ENCODE measurements at places on chromosomes 6 and 20.

- no peak for DNase-seq
Measured at GRCh38 chr20:46056027-46056833, 27.2 kb downstream of the SLC12A5 start.

- DNase-seq, result no peak
Measured at GRCh38 chr6:99589290-99589672, 17.4 kb upstream of the PRDM13 start.

GRCh38 chr6:74128536-74128935, 432.5 kb downstream of the CD109 start:
- DNase-seq, result no peak

DNA sequence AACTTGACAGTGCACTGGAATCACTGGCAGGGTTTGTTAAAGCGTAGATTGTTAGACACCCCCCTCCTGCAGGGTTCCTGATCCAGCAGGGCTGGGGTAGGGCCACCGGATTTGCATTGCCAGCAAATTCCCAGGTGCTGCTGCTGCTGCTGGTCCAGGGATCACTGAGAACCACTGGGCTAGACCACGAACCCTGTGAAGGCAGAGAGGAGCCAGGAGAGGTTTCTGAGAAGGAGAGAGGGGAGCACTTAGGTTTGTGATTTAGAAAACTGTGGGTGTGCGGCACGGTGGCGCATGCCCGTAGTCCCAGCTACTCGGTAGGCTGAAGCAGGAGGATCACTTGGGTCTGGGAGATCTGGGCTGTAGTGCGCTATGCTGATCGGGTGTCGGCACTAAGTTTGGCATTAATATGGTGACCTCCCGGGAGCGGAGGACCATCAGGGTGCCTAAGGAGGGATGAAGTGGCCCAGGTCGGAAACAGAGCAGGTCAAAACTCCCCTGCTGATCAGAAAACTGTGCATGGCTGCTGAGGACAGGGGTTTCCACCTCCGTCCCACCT, 53.6 kb upstream of the FAM83D start:
- DNase-seq, result no peak

GRCh38 chr6:35141007-35141655, at the start of gene TCP11:
TCP11 (minus strand) TSS chr6:35141339; CDS start chr6:35140870, 469 bp downstream.
- no peak for DNase-seq

- DNase-seq, result no peak
Measured at GRCh38 chr6:14170128-14170527, 52.6 kb downstream of the CD83 start.

- no peak for DNase-seq
Measured at GRCh38 chr20:63503524-63503923, 4.6 kb upstream of the EEF1A2 start.

GRCh38 chr6:35173427-35174087, 32.4 kb upstream of the TCP11 start:
- no peak for DNase-seq

DNA sequence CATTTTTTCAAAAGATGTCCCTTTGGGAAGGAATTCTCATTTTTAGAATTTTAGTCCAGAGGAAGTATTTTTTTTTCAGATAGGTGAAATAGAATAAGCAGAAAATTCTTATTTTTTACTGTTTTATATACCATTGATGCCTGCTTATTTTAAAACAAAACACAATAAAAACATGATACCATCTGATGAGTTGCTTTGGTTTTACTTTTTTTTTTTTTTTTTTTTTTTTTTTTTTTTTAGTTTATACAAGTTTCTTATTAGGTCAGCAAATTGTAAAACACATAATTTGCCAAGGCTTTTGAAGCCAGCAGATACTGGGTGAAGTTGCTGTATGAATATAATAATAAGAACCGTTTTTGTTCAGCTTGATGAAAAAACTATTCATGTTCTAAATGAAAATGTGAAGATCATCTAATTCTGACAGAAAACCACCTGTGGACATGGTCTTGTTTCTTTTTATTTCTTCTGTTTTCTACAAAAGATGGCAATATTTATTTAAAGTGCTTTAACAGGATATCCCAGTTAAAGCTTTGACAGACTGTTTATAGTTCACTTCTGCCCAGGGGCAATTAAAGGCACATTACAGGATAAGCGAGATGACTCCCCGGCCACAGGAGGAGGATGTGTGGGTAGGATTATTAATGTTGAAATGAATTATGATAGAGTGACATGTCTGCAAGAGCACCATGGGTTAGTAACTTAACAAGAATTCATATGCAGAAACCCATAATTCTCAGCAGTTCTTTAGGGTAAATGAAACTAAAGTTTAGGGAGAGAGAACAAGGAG, 31.1 kb downstream of the MYB start:
- no peak for DNase-seq

GRCh38 chr20:22001886-22002285, 296.4 kb downstream of the PAX1 start:
- DNase-seq, result no peak

DNA sequence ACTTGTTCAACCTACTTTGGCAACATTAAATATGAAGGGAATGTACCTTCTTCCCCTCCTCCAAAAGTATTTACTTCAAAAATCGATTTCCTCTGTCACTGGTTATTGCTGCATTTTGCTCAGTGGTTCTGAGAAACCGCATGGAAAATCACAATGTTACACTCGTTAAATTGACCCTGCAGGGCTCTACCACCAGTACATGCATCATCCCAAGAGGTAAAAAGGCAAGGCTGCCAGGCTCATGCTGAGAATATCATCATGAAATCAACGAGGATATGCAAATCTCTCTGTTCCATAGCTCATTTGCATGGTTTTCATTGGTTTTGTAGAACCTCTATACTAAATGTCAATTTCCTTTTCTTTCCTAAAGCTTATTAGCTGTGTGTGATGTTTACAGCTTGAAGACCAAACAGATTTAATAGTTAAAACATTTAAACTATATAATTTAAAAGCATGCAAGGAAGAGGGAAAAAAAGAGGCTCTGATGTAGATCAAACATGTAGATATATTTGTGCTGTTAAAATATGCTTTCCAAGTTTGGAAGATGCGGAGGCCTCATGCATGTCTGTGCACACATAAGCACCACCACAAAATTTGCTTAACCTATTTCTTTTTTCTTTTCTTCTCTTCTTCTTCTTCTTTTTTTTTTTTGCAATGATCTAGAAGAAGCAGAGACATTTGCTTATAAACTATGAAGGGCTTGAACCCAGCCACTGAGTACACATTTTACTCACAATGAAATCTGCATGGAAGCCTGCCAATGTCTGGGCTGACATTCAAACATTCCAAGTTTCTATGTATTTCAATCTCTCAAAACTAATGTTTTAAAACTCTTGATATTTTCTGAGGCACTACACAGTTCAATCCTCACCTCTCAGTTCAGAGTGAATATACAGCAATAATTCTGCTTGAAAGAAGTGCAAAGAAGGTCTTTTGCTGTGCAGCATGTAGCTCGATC, 194.0 kb downstream of the GMPR start:
- no peak for DNase-seq

DNA sequence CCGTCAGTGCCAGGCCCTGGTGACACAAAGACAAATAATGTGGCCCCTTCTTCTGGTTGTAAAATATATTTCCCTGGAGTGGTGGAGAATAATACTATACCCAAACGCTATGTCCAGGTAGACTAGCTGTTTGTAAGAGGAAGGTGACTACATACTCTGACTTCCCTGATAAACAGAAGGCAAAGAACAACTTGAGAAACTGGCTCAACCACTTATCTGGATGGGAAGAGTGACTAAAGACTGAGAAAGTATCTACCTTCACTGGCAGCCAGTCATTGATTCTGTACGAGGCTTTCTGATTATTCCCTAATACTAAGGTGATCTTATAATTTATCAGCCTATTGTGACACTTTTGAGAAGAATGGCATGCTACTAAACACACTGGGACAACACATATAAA, 569.7 kb downstream of the EPHA7 start:
- no peak for DNase-seq

GRCh38 chr6:6883011-6883410, 224.8 kb upstream of the RREB1 start:
- DNase-seq, result no peak

GRCh38 chr6:158737082-158737709, 82.0 kb downstream of the EZR start:
- no peak for DNase-seq

GRCh38 chr6:18327626-18328025, 59.5 kb upstream of the RNF144B start:
- no peak for DNase-seq

DNA sequence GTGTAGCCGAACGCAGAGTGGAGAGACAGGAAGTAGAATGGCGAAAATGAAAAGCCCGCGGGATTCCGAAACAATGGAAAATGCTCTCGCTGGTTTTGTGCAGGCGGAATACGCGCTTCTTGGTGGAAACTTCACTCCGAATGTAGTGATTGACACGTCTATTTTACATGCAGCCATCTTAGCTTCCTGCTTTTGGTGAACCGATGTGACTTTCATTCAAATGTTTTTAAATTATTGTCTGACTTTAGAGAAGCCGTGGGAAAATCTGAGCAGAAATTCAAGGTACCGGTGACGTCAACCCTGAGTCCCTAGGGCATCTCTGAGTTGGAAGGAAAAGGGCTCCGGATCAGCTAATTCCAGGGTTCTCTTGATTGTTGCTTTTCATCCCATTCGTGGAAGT, 11.4 kb downstream of the GPX5 start:
- DNase-seq, result no peak

GRCh38 chr6:121000381-121000780, 333.9 kb downstream of the TBC1D32 start:
- no peak for DNase-seq

GRCh38 chr6:119443993-119444641, 94.6 kb upstream of the MAN1A1 start:
- DNase-seq, result no peak

DNA sequence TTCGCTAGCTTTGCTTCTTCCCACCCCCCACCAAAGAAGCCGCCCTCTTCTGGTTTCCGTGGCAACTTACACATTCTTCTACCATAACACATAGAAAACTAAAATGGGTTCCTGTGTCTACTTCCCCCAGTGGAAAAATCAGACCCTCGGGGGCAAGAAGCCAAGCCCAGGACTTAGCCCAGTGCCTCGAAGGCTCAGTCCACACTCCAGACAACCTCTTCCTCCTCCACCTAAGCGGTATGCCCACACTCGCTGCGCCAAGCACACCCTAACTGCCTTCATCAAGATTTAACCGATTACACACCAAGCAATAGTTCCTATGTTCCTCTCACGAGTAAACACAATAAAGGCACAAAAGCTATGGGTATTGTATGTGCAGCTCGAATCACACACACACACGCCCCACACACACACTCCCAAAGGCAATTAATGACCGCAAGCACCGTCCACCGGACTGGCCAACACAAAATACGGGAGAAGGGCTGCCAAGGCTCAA, 537 bp downstream of the PPIL4 start:
- DNase-seq, result peak; percentile 58

DNA sequence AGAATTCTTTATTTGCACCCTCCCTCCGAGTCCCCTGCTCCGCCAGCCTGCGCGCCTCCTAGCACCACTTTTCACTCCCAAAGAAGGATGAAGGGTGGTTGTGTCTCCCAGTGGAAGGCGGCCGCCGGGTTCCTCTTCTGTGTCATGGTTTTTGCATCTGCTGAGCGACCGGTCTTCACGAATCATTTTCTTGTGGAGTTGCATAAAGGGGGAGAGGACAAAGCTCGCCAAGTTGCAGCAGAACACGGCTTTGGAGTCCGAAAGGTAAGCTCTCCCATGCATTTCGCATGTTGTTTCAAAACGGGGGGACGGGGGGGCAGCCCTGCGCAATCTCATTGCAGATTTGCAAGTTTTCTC, 357 bp downstream of the PCSK2 start:
- no peak for DNase-seq

DNA sequence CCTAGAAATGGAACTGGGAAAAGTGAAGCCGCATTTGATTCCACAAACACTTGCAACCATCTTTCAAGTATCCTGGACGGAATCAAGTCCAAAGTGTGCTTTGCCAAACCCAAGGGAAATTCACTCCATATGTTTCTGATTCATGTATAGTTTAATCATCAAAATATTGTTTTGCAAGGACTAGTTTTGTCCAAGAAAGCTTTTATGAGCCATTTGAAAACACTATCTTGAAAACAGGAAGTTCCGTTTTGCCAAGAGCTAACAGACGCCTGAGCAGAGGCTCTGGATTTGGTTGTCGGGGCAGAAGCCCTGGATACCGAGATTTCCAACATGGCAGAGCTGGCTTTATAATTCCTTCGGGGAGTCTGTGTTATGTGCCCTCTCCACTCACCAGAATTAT, 251.1 kb downstream of the PHACTR1 start:
- DNase-seq, result no peak

DNA sequence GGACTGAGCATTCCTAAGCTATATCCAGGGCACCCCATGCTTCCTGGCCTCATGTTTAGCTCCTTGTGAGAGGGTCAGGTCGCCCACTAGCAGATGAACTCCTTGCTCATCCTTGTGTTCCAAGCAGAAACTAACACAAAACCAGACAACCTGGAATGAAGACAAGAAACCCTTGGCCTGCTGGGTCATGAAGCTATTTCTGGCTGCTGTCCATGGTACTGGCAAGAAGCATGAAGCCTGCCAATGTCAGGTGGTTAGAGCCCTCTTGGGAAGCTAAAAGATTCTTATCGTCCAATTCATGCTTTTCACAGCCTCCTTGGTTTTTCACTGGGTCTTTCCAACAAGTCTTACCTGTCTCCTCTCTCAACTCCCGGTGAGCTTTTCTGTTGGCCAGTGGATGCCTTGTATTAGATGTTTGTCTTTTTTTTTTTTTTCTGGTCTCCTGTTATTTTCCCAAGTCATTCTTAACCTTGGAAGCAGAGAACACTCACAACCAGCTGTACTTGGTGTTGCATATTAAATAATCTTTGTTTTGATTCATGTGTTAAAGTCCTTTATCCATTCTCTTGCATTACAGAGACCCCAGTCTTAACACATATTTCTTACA, 180.3 kb downstream of the ANKRD60 start:
- DNase-seq, result peak; percentile 38

DNA sequence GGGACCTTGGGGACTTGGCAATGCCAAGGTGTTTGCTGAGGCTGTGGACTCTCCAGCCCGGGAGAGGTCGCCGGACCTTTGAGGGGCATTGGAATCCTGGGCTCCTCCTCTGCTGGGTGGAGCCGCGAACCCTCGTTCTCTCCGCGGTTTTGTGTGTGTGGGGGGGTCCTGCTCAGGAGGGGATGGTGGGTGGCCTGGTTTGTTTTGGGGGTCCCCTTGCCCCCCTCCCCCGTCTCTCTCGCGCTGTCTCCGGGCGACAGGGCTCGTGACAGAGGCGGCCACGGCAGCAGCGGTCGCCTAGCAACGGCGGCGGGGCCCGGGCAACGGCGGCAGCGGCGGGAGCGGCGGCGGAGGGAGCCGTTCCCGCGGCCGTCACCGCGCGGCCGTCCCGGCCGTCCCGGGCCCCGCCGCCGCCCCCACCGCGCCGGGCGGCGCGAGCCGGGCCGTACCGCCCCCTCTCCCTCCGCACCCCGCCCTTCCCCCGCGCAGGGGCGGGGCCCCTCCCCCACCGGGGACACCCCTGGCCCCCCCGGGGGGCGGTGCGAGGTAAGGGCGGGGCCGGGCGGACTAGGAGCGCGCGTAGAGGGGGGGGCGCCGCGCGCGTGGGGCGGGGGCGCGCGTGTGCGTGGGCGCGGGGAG, 7.8 kb downstream of the SYNGAP1 start:
- DNase-seq, result no peak

DNA sequence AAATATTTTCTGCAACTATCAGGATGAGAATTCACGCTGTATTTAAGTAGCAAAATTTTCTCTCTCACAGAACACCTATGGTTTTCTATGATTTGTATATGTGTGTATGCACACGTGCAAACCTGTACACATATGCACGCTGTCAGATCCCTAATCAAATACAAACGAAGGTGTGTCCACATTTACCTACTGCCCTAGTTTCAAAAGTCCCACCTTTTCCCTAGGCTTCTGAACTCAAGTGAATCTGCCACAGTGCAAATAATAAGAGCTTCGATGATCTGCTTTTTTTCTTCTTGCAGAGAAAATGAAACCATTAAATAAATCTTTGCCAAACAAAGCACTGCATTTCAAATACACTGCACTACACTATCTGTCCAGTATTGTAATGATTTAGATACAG, 6.5 kb downstream of the HIVEP2 start:
- DNase-seq, result no peak
